Activated T-helper 1 cell treated with anti-CD3 and anti-CD28 coated beads, Interleukin-2, amount 50 U/mL, for 16 hours (primary cell): ENCODE measurements at places on chromosomes 7 and 10.

DNA sequence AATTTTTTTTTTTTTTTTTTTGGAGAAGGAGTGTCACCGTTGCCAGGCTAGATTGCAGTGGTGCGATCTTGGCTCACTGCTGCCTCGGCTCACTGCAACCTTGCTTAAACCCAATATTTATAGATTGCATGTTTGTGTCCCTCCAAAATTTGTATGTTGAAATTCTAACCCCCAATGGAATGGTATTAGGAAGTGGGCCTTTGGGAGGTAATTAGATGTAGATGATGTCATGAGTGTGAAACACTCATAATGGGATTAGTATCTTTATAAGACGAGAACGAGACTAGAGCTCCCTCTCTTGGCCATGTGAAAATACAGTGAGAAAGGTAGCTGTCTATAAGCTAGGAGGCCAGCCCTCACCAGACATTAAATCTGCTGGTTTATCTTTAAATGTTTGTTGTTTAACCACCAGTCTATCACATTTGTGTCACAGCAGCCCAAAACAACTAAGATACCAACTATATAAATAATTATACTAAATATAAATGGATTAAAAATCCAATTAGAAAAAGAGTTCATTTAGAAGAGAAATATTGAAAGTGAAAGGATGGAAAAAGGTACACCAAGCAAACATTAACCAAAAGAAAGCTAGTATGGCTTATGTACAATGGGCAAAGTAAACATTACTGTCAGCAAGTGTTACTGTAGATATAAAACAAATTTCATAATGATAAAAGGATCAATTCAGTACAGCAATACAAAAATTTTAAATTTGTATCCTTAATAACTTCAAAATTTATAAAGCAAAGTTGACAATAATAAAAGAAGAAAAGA is 9.3 kb downstream of the TCAF1 start:
- no peak for DNase-seq

DNA sequence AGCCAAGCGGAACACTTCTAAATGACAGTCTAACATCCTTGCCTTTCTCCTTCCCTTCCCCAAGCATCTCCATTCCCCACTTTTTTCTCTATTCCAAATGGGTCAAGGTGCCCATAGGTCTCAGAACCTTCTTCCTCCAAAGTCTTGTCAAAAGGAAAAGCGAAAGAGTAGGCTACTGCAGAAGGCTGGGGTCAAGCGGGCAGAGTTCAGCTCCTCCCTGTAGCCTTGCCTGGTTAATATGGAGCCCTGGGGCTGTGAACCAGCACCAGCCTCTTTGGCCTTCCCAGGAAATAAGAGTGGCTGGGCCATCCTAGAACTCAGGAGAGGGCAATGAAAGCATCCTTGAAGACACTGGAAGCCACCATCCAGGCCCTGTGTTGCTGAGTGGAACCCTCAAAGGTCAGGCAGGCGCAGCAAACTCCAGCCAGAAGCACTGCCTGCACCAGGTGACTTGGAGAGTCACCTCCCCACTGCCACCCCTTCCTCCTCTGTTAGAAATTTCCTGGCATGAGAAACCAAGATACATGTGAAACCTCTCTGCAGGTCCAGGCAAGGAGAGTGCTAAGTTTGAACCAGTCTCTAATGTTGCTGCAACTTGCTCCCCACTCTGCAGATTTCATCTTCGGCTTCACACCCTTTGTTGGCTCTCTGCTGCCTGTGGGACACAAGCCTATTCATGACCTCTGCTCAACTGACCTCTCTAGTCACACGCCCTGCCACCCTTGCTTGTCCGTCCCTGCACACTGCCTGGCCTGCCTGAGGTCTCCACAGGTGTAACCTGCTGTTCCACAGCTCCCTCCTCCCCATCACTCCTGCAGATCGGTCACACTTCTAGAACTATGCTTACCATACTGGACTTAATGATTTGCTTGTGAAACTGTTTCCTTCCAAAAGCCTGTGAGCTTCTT is 74.9 kb downstream of the SH3PXD2A start:
- no peak for DNase-seq

DNA sequence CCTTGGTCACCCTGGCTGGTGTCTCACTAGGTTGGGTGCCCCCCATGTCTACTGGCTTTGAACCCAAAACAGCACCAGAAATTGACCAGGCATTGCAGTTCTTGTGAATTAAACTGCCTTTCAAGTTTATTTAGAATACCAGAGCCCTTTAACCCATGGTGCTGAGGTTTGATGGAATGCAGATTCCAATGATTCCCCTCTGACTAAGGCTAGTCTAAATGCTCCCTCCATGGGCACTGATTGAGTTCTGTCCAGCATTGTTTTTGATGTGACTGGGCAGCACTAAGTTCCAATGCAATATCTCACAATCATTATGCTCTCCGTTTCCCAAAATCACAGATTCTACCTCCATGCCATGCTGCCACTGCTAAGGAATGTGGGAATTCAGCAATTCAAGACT is 1047.4 kb upstream of the LRRN3 start:
- DNase-seq = no peak

DNA sequence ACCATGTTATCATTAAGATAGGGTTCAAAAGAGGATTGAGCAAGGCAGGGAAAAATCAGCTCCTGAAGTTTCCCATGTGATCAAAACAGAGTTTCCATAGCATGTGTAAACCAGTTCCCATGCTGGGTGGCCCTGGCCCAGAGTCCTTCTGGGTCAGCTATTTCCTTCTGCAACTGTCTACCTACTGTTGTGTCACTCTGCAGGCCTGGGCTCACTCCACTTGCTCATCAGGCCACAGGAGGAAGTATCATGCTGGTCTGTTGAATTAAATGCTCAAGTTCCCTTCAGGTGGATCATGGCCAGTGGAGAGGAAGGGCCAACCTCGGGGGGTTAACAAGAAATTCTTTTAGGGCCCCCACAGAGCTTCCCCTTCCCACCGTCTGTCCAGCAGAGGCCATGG is 104.7 kb downstream of the GFRA1 start:
- DNase-seq = no peak
